ENCODE measurements at places on chromosomes 13 and 19.

- DNase-seq: no peak
These were observed 198.6 kb downstream of the OXGR1 start for GRCh38 chr13:96795670-96796069.

DNA sequence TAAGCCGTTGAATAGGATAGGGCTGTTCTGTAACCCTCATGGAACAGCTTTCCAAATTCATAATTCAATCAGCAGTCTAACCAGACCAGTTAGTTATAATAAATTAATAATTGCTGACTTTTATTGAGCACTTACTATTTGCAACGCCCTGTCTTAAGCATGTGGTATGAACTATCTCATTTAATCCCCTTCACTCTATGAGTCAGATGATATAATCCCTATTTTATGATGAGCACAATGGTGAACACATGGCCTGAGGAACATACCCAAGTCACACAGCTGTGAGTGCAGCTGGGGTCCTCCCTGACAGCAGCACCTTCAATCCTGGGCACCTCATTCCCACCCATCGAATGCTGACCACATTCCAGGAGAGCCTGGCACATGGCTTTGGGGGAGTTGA is 28.0 kb upstream of the SACS start:
- no peak for DNase-seq

- DNase-seq: no peak
These were observed 941 bp upstream of the SIAH3 start for GRCh38 chr13:45852494-45852893.

DNA sequence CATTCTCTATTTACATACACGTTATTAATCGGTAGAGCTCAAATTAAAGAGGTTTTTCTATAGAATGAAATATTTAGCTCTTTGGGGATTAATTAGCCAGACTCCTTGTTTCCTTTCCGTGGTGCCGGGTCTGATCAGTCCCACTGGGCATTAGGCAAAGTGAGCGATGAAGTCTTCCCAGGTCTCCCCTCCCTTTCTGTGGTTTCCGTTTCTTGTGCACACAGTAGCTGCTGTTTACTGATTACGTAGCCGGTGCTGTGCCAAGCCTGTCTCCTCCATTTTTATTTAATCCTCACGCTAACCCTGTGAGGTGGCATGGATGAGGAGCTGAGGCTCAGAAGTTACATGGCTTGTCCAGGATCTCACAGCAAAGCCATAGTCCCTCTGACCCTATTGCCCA is 9.0 kb downstream of the SLC25A15 start:
- peak; percentile 22 for DNase-seq

- no peak for DNase-seq
These were observed 37.0 kb upstream of the FARP1 start for GRCh38 chr13:98105929-98106336.

- peak; percentile 39 for DNase-seq
These were observed 170.3 kb downstream of the PTPRS start for GRCh38 chr19:5170329-5170745.

GRCh38 chr19:34669305-34669704 is 7.7 kb downstream of the SCGB2B2 start:
- no peak for DNase-seq

Measured in CD4-positive, alpha-beta T cell treated with Interleukin-2 at 100 ng/mL for 4 hours (primary cell).